Uterine smooth muscle cell (primary cell): ENCODE measurements at places on chromosomes 16 and 17. TPM values are rescaled to one million over a fixed set of nuclear protein-coding genes. Genes with fewer than 3 reads are reported as not detected.

The LHX1 gene
- total RNA-seq = not detected in 2 replicates

The AATK gene
- total RNA-seq = 0.11 and 0.50 TPM in 2 replicates

The KRT31 gene
- total RNA-seq = not detected in 2 replicates

The SEZ6 gene
- not detected in 2 replicates for total RNA-seq

The MPP2 gene
- 2.1 and 3.9 TPM in 2 replicates for total RNA-seq

The KIF19 gene
- total RNA-seq = not detected in 2 replicates

The TPPP3 gene
- total RNA-seq = 0.62 and 0.77 TPM in 2 replicates

The ASIC2 gene
- total RNA-seq = not detected in 2 replicates

The YPEL2 gene
- total RNA-seq = 4.1 and 8.6 TPM in 2 replicates

The SLC35G6 gene
- not detected in 2 replicates for total RNA-seq

The TMC5 gene
- not detected in 2 replicates for total RNA-seq

The OR1F1 gene
- not detected in 2 replicates for total RNA-seq

The SYCE1L gene
- not detected in 2 replicates for total RNA-seq

The SLC22A31 gene
- total RNA-seq = under 0.01 and 0.25 TPM in 2 replicates

The GRAP gene
- under 0.01 and 0.11 TPM in 2 replicates for total RNA-seq

The SLC12A3 gene
- under 0.01 TPM in 1 of 2 replicates, not detected in the other for total RNA-seq

The TGFB1I1 gene
- 35.5 and 47.9 TPM in 2 replicates for total RNA-seq

The HEXIM2 gene
- 7.6 and 9.6 TPM in 2 replicates for total RNA-seq

The MAPT gene
- total RNA-seq = 0.33 and 0.75 TPM in 2 replicates

The TPSD1 gene
- not detected in 2 replicates for total RNA-seq

The HMOX2 gene
- total RNA-seq = 40.7 and 58.1 TPM in 2 replicates

The VASN gene
- 94.3 and 150 TPM in 2 replicates for total RNA-seq

The STAC2 gene
- total RNA-seq = not detected in 2 replicates

The KRT13 gene
- total RNA-seq = 0.25 and 0.55 TPM in 2 replicates

The LIMD2 gene
- total RNA-seq = 2.5 and 2.8 TPM in 2 replicates

The TSPOAP1 gene
- 0.44 and 4.0 TPM in 2 replicates for total RNA-seq

The RAB40C gene
- 15.1 and 18.0 TPM in 2 replicates for total RNA-seq

The C16orf92 gene
- total RNA-seq = not detected in 2 replicates

The HSD17B2 gene
- not detected in 2 replicates for total RNA-seq

The TCAP gene
- total RNA-seq = 0.33 and 0.50 TPM in 2 replicates

The RHBDF1 gene
- 36.4 and 39.8 TPM in 2 replicates for total RNA-seq

The PDILT gene
- not detected in 2 replicates for total RNA-seq

The QRICH2 gene
- total RNA-seq = 3.0 and 6.2 TPM in 2 replicates

The CCL8 gene
- total RNA-seq = not detected in 2 replicates

The CYGB gene
- 9.5 and 18.1 TPM in 2 replicates for total RNA-seq

The GJC1 gene
- total RNA-seq = 56.0 and 69.2 TPM in 2 replicates
